ENCODE measurements at places on chromosomes 1 and 21.

DNA sequence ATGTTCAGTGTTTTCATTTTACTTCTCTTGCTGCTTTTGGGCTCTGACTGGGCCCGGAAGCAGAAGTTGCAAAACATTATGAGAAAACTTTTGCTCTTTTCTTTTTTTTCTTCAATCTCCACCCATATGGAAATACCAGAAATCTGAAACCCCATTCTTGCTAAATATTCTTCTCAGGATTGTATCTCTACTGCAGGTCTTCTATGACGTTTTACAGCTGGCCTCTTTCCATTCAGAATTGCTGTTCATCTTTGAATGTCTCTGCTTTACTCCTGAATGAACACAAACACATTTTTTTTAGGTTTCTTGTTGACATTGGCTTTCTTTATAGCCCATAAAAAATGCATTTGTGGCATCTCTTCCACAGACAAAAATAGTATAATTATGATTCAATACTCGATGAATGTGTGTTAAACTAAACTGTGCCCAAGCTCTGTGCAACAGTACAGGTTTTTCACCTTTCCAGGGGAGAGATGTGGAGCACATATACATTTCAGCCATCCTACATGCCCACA, 18.8 kb downstream of the PTPRC start:
- no peak for DNase-seq

DNA sequence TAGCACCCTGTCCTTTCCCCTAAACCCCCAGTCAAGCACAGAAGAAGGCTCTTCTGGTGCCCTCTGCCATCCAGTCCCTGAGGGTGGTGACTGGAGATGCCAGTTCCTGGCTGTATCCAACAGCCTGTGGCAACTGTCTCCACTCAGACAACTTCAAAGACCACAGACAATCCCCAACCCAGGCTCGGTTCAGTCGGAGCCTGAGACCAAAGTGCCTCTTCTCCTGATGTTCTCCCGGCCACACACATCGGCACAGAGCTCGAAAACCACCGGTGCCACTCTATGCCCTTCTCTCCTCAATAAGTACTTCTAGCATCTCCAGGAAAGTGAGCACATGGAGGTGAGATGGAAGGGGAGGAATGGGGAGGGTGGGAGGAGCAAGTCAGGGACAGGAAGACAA, 39.6 kb upstream of the HMGB4 start:
- no peak for DNase-seq

GRCh38 chr21:38744861-38745260, 60.9 kb upstream of the ETS2 start:
- DNase-seq, result no peak

DNA sequence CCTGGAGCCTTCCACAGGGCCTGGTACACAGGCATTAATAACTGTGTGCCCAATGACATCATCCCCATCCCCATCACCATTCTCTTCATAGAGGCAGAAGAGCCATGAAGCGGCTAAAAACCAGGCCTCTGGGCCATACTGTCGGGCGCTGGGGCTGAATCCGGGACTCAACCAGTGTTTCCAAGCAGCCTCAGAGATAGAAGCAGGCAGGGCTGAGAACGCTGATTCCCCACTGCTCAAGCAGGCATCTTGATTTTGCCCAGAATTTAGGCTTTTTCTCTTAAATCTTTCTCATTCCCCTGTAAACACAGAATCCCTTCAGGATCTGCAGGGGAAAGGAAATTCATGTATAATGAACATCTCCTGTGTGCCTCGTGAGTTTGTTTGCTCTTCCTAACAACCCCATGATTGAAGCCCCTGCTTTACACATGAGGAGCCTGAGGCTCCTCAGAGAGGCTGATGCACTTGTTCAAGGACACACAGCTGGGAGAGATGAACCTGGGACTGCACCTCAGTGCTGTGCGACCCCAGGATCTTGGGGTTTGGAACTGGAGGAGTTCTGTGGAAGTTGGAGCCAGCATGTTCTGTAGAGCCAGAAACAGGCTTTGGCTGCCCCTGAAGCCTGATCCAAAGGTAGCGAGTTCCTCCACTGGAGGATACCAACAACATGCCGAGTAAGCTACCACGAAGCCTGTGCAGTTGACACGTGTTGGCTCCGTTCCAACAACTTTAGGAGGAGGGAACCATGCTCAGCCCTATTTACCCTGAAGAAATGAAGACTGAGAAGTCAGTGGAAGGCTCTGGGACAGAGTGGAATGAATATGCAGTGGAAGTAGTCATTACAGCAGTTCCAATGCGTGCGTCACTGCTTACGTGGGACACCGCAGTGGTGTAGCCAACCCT, 55.5 kb downstream of the EDN2 start:
- no peak for DNase-seq

- DNase-seq, result no peak
These were observed 16.5 kb downstream of the NES start for GRCh38 chr1:156660752-156661112.

DNA sequence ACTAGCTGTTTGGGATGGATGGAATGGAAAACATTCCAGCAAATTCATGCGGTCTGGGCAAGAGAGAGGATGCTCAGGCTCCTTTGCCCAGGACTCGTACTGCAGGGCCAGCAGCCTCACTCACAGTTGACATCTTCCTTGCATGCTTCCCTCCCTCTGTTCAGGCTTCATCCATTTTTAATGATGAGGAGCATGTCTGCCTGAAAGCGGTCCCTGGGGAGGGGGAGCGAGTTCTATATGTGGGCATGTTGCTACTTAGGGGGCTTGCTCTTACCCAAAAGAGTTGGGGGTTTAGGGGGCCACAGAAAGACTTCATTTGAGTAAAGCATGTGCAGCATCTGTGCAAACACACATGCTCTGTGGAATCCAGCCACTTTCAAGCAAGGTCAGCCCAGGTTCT, 98.2 kb downstream of the HMGB4 start:
- DNase-seq, result no peak

GRCh38 chr1:230226007-230226800, 159.2 kb downstream of the GALNT2 start:
- DNase-seq, result no peak

- no peak for DNase-seq
These were observed 6.8 kb downstream of the TENT5B start for GRCh38 chr1:27005648-27006496.

DNA sequence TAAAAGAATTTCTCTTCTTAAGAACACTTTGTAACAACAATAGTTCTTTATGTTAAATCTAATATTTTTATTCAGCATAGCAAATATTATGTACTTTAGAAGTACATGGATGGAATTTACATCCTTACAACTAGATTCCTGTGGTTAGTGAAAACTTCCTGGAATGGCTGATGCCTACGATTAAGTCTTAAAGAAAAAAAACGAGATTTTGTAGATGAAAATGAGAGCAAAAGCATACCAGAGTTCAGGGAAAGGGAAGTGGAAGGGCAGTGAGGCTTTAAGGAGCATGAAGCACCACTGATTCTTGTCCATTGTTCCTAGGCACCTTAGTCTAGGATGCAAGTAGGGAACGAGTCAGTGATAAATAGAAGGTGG, 26.7 kb downstream of the CFH start:
- no peak for DNase-seq

GRCh38 chr1:162829268-162829667, 31.7 kb downstream of the CCDC190 start:
- no peak for DNase-seq

DNA sequence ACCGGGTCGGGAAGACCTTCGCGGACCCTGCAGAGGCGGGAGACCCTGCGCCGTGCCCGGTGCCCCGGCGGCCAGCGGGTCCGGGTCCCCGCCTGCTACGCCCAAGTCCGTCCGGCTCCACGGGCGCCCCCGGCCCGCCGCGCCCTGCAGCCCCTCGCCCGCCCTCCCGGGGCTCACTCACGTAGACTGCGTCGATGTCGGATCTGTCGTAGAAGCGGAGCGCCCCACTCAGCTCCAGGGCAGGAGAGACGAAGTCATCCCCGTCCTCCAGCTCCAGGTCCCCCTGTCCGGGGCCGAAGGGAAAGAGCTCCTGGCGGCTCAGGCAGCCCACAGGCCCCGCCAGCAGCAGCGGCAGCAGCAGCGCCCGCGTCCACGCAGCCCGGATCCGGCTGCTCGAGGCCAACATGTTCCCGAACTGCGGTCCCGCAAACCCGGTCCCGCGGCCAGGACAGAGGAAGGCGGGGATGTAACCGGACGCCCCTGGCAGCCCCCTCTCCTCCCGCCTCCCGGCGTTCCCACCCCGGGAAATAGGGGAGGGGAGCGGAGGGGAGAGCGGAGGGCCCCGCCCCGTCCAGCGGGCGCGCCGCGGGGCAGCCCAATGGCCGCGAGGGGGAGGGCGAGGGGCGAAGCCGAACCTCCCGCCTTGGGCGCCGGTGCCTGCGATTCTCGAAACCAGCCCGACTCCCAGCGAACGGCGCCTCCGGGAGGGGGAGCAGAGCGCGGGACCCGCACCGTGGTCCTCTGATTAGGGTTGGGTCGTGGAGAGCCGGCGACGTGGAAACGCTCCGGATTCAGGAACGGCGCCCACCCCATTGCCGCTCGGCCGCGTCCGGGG, at the start of gene NID1:
Gene NID1 (minus strand): TSS at position 417 of the 835 bp plus-strand sequence. CDS start 11 bp downstream, at position 406.
- no peak for DNase-seq

GRCh38 chr1:198700016-198700392, 61.2 kb downstream of the PTPRC start:
- no peak for DNase-seq

Measured in effector memory CD4-positive, alpha-beta T cell (primary cell).